Muscle of leg (tissue), 16 donors: ENCODE measurements at places on chromosomes 2 and 18. TPM values are rescaled to one million over a fixed set of nuclear protein-coding genes. Genes with fewer than 3 reads are reported as not detected.

DNA sequence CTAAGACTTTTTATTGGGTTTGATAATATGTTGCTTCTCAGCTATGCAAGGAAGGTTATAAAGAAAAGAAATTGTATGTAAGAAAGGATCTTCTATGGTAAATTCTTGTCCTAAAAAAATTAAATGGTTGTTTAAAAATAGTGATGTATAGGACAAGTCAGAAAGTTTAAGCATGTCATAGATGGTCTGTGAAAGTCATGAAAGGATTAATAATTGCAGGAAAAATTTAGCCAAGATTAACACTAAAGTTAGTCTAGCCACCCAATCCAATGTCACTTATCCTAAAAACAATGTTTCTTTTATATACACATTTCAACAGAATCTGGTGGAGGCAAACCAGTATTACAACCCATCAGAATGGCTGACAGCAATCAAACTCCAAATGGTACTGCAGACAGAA, 1046.7 kb upstream of the SLC39A10 start:
- H3K27me3 ChIP-seq: no peaks in the 10 kb centered on the region
- no peak overlapping the region for H3K4me3 ChIP-seq
- H3K36me3 ChIP-seq: no peaks in the 10 kb centered on the region
- H3K4me1 ChIP-seq: no peaks in the 10 kb centered on the region
- H3K27ac ChIP-seq: no peak overlapping the region

GRCh38 chr18:3758531-3758930, 308.6 kb downstream of the TGIF1 start:
- H3K4me3 ChIP-seq: no peak overlapping the region
- no peaks in the 10 kb centered on the region for H3K36me3 ChIP-seq
- no peak for DNase-seq
- H3K4me1 ChIP-seq: no peaks in the 10 kb centered on the region
- no peak overlapping the region for H3K27ac ChIP-seq
- no peaks in the 10 kb centered on the region for H3K27me3 ChIP-seq

GRCh38 chr2:168626096-168626495, 170.0 kb downstream of the CERS6 start:
- DNase-seq: no peak
- no peaks in the 10 kb centered on the region for H3K27me3 ChIP-seq
- H3K4me3 ChIP-seq: no peak overlapping the region
- no peak overlapping the region for H3K27ac ChIP-seq
- H3K36me3 ChIP-seq: no peaks in the 10 kb centered on the region

SLC30A3 gene
- 0.18 TPM for total RNA-seq

DNA sequence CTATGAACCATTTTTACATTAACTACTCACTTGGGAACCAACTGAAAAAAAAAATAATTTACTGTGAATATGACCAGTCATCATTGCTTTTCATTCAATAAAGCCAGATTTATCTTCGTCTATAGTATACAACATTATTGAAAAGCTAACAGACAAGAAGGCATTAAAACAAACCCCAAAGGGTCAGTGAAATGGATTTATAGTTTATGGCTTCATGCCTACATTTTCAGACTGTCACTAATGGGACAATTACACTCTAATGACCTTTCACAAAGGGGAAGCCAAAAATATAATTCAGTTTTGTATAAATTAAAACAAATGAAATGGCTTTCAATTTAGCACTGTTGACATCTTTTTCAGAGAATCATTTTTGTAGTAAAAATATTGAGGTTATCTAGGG, 169.1 kb downstream of the DSEL start:
- no peak overlapping the region for H3K4me3 ChIP-seq
- no peaks in the 10 kb centered on the region for H3K4me1 ChIP-seq
- H3K36me3 ChIP-seq: no peaks in the 10 kb centered on the region
- DNase-seq: no peak
- no peak overlapping the region for H3K27ac ChIP-seq
